ENCODE measurements at places on chromosomes 2 and 18.

- DNase-seq: no peak
These were observed 2176.3 kb upstream of the CELF4 start for GRCh38 chr18:39741755-39742466.

DNA sequence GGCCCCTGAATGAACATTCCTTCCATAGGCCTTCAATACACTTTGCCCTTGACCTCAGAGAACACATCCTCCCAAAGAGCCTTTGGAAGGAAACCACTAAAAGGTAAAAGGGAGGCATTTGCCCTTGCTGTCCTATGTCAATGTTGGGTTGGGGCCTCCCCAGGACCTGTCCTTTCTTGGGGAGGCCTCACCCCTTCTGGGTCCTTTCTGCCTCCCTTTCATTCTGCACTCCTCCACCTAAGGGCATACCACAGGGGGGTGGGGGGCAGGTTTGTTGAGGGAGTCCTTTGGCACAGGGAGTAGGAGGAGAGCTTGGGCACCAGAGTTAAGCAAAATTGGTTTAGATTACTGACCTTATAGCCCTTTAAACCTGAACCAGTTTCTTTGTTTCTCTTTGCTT is 32.5 kb upstream of the ATP6V1B1 start:
- no peak for DNase-seq

DNA sequence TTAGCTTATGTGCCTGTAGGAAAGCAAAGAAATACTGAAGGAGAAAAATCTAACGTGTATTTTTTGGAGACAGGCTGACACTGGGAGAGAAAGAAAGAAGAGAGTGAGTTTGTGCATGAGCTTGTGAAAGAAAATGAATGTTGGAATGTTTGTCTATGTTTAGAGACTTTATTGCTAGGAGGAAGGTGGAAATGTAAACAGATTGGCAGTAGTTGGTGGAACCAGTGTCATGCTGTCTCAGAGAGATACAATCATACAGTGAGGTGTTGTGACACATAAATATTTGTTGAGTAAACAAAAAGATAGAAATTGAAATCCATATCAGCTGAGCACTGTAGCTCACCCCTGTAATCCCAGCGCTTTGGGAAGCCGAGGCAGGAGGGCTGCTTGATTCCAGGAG is 222.2 kb upstream of the MEIS1 start:
- DNase-seq: no peak

DNA sequence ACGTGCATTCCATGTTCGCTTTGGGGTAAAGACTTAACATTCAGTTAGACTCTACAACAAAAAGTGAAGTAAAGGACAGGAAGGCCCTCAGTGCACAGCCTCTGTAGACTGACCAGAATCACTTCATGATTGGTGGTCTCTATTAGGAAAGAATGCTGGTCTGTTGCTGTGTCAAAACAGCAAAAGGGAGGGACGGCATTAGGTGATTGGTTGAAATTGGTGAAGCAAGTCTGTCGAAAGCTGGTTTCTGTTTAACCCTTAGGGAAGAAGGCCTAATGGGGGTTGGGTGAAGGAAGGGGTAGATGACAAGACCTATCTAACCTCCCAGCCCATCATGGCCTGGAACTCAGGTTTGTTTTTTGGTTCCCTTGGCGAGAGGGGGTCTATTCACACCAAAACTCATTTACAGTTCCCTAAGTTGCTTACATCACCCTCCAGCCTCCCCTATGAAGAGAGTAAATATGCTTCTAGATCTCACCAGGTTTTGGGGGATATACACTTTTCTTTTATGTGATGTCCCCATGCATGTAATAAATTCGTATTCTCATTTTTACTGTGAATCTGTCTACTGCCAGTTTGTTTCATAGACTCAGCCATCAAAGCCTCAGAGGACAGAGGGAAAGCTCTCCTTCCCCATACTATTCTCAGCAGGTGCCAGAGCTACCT is 65.6 kb downstream of the TMEM17 start:
- no peak for DNase-seq

DNA sequence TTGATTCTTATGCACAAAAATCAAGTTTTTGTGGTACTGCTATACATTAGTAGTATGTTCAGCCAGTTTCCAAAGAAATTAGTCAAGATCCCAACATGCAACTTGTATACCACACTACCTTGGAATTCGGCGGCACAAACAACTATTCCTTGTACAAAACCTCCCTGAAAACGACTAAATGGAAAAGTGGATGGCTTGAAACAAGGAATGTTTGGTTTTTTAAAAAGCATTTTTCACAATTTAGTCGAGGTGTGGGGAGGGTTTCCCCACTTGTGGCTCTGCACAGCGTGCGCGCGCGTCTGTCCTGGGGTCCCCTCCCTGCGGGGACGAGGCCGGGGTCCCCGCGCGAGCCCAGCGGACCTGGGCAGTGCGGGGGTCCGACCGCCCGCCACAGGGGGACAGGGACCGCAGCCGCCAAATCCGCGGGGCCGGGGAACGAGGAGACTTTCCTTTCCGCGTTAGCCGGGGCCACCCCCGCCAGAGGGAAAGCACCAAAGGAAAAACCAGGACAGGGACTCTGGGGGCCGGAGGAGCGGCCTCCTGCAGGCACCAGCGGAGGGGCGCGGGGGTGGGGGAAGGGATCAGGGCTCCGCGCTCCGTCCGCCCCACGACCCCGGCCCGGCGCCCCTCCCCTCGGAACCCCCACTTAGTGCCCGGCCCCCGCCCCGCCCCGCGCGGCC is 534 bp upstream of the SOCS6 start:
- DNase-seq: no peak

- no peak for DNase-seq
These were observed 259.1 kb downstream of the LTBP1 start for GRCh38 chr2:33205693-33206434.

GRCh38 chr18:54675076-54675475 is 84.0 kb downstream of the DYNAP start:
- DNase-seq: no peak
